ENCODE measurements at places on chromosomes 11 and 22.

- no peak for DNase-seq
Observed at GRCh38 chr11:117281159-117281558, 10.0 kb upstream of the BACE1-AS start.

DNA sequence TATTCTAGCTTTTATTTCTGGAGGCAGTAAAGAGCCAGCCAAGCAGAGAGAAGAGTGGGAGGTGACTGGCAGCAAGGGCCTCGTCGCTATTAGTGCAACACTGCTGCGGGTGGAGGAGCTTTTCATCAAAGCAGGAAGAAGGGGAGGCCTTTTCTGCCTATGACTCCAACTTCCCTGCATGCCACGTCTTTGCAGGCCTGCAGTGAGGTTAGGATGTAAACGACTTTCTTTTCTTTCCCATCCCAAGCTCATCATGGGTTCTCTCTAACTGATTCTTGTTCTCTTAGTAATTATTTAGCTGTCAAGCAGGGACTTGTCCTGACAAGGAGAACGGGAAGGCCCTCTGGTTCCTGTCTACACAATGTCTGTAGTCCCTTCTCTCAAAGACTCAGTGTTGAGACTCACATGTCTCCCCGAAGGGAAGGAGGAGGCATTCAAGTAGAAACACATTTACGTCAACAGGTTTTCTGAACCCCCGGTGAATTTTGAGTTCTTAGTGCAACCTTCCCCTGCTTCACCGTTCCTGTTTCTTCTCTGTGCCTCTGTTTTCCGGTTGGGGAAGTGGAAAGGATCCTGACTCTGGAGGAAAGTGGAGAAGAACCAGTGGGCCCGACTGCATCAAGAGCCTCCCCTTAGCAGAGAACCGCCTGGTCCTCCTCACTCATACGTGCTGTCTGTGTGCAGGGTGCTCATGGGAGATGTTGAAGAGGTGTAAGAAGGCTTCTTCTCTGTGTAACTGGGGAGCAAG lies 56.9 kb downstream of the PACS1 start:
- no peak for DNase-seq

DNA sequence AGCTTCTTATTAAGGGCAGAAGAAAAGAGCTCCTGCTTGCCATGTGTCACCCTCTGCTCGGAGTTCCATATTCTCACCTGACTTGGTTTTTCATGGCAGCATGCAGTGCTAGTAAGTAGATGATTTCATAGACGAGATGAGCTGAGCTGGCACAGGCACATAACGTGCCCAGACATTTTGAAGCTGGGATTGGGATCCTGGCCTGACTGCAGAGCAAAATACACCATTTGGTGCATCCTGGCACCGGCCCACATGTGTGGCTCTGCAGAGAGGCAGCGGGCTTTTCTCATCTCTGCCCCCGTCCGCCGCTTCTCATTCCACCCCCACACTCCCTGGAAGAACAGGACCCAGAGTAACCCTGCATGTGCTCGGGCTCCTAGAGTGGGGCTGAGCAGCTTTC lies 24.8 kb downstream of the FAM118A start:
- DNase-seq: no peak

GRCh38 chr22:17407643-17408042 lies 38.4 kb downstream of the CECR2 start:
- no peak for DNase-seq

DNA sequence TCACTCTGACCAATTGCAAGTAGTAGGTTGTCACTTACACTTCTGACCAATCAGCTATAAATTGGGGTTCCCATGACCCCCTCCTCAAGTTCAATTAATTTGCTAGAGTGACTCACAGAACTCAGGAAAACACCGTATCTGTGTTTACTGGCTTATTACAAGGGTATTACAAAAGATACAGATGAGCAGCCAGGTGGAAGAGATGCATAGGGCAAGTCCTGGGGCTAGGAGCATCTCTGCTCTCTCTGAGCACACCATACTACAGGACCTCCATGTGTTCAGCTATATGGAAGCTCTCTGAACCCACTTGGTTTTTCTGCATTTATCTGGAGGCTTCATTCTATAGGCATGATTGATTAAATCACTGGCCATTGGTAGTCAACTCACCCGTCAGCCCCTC lies 11.3 kb upstream of the GRK3 start:
- no peak for DNase-seq

DNA sequence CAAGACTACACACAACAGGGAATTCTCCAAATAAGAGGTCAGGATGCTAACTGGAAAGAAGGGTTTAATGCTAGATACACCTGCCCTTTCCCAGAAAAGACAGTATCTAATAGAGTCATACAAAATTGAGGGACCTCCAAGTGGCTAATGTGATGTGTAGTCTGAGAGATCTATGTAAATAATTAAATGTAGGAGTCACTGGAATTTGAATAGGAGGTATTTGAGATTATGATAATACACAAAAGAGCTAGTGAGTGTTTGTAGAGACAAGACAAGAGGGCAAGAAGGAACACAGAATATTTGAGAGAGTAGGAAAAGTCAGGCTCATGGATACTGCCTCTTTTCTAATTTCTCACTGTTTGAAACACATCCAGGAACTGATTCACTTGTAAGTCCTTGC lies 15.5 kb upstream of the INSC start:
- DNase-seq: no peak

GRCh38 chr11:119673759-119674336 lies 55.2 kb downstream of the NECTIN1 start:
- DNase-seq: no peak

GRCh38 chr11:104700609-104701008 lies 197.7 kb downstream of the CASP12 start:
- DNase-seq: no peak

- DNase-seq: no peak
Observed at GRCh38 chr11:97123237-97123636, 733.4 kb downstream of the JRKL start.

GRCh38 chr11:7648264-7648663 lies 25.0 kb downstream of the CYB5R2 start:
- no peak for DNase-seq

GRCh38 chr22:24503137-24503842 lies 8.2 kb downstream of the UPB1 start:
- DNase-seq: no peak

- no peak for DNase-seq
Observed at GRCh38 chr22:48101704-48102103, 1339.3 kb downstream of the TBC1D22A start.

- no peak for DNase-seq
Observed at GRCh38 chr22:19523240-19524169, 705 bp downstream of the CLDN5 start.

DNA sequence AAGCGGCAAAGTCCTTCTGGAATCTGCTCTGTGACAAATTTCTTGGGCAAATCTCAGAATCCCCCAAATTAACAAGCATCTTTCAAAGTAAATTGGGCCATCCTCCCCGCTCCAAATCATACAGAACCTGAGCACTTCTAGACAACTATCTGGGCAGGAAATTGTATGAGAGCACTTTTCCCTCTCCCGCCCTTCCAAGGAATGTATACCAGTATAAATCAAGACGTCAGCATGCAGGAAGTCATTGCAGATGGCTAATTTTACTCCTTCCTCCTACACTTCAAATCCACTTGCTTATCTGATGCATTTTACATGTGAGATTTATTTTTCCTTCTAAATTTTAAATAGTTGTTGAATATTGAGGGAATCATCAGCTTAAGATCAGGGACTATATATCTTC lies 52.1 kb downstream of the NTM start:
- DNase-seq: no peak

GRCh38 chr22:31233001-31233400 lies 20.9 kb downstream of the LIMK2 start:
- DNase-seq: no peak

DNA sequence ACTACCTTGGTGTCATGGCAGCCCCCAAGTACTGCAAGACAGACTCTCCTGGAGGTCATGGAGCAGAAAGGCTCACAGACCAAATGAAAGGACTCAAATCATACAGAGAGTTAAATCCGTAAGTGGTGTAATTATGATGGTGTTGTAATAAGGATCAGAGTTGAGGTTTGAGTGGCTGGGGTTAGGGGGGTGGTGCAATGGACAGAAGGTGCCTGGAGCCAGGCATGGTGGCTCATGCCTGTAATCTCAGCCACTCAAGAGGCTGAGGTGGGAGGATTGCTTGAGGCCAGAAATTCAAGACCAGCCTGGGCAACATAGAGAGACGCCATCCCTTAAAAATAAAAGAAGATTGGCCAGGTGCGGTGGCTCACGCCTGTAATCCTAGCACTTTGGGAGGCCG lies 18.7 kb downstream of the ART5 start:
- no peak for DNase-seq

GRCh38 chr11:118442301-118442700 lies 6.0 kb downstream of the KMT2A start:
- DNase-seq: no peak

- peak; percentile 17 for DNase-seq
Observed at GRCh38 chr11:71207563-71207962, 44.8 kb downstream of the SHANK2 start.

DNA sequence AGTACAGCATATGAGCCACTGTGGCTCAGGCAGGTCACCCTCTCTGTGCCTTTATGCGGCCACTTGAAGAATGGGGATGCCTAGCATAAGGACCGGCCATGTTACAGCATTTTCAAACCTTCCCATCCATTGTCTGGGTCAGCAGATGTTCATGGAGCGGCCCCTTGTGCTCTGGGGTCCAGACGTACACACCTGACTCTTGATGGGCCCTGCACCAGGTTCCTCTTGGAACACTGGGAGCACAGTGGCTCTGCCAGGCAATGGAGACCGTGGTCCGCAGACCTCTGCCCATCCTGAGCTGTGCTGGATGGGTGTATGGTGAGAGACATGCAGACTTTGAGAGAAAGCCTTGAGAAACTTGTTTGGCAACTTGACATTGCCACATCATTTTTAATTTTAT lies 9.8 kb downstream of the PRDM11 start:
- no peak for DNase-seq

DNA sequence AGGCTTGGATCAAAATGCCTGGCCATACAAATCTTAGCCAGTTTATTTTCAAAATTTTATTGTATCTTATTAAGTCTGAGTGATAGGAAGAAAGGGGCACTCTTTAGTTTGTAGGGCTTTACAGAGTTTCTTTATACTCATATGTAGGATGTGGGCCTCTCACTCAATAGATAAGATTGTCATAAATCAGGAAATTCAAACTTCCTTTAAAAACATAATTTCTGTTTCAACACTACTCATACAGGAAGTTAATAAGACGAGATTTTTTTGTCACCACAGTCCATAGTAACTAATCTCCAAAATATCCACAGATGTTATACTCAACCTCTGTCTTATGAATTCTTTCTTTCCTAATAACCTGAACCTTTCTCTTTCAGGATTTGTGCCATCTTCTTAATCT lies 13.3 kb upstream of the OR56B4 start:
- no peak for DNase-seq

- DNase-seq: peak; percentile 37
Observed at GRCh38 chr11:76162336-76163288, 43.7 kb downstream of the WNT11 start.

DNA sequence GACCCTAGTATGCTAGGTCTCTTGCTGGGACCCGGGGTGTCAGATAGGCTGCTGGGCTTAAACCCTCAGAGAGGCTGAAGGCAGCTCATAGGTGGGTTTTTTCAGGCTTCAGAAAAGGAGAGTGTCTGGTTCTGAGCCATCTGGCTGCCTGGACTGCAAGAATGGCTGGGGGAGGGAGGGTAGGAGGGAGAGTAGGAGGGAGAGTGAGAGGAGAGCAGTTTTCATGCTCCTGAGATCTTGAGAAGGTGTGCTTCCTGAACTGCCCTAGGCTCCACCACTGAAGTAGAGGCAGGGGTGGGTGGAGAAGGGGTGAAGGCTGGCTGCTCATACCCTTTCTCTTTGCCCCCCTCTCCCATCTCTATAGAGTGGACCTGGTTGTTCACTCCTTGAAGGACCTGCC lies 4.6 kb downstream of the HMBS start:
- no peak for DNase-seq

DNA sequence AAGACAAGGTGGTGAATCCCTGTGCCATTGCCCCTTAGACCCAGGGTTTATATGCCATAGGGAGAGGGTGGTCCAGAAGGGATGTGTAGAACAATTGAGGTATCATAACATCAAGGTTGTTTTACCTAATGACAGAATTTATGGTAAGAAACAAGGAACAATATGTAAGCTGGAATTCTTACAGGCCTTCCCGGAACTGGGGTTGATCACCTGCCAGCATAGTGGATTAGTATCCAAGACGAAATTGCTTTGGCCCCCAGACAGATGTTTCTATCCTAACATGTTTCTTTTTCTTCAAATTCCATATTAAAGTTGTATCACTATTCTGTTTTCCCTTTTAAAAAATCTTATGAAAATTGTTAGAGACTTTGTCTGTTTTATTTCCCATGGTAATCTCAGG lies 343.8 kb upstream of the ANO3 start:
- DNase-seq: no peak

- DNase-seq: no peak
Observed at GRCh38 chr22:28798810-28799605, 1.4 kb downstream of the XBP1 start.

DNA sequence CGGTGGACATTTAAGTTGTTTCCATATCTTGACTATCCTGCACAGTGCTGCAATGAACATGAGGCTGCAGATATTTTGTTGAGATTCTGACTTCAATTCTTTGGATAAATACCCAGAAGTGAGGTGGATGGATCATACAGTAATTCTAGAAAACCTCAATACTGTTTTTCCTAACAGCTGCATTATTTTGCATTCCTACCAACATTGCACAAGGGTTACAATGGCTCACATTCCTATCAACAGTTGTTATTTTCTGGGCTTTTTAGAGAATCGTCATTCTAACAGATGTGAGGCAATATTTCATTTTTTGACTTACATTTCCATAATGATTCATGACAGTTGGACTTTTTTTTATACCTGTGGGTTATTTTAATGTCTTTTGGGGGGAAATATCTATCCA lies 716.9 kb upstream of the ANO3 start:
- DNase-seq: no peak
